Hepatocyte (in vitro differentiated cells): ENCODE measurements at places on chromosomes 1 and 21. TPM values are rescaled to one million over a fixed set of nuclear protein-coding genes. Genes with fewer than 3 reads are reported as not detected.
A peak's percentile ranks its signal among the peaks of the same experiment; 100 is the strongest.

The POU3F1 gene
- total RNA-seq: 1.0 TPM in 1 of 2 replicates, not detected in the other

The GOLT1A gene
- total RNA-seq: 13.6 and 26.6 TPM in 2 replicates

The IVNS1ABP gene
- 99.0 and 116 TPM in 2 replicates for total RNA-seq

The LENEP gene
- total RNA-seq: 0.92 TPM in 1 of 2 replicates, not detected in the other

The MARK1 gene
- 5.7 and 7.1 TPM in 2 replicates for total RNA-seq

The SPATA1 gene
- 0.90 and 2.6 TPM in 2 replicates for total RNA-seq

The FAM72C gene
- total RNA-seq: 0.07 TPM in 1 of 2 replicates, not detected in the other

The TTC39A gene
- total RNA-seq: 35.1 and 40.0 TPM in 2 replicates

DNA sequence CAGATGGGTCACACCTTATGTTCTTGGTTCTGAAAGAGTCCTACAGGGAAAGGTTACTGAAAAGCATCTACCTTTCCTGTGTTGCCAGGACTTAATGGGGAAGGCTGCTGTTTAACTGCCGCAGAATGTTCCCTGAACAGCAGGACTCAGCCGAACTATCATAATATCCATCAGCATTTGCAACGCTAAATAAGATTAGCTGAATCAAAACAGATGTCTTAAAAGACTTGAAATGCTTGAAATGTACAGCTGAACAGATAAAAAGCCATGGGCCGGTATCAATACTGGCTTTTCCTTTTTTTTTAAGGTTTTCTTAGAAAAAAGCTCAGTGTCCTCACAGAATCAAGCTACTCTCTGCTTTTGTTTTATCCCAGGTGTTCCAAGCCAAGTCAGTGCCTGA lies 19.7 kb upstream of the ATP13A2 start:
- H3K4me1 ChIP-seq: no peaks in the 10 kb centered on the region
- H3K4me3 ChIP-seq: no peak overlapping the region
- DNase-seq: no peak
- H3K27me3 ChIP-seq: no peaks in the 10 kb centered on the region
- H3K36me3 ChIP-seq: no peaks in the 10 kb centered on the region

DNA sequence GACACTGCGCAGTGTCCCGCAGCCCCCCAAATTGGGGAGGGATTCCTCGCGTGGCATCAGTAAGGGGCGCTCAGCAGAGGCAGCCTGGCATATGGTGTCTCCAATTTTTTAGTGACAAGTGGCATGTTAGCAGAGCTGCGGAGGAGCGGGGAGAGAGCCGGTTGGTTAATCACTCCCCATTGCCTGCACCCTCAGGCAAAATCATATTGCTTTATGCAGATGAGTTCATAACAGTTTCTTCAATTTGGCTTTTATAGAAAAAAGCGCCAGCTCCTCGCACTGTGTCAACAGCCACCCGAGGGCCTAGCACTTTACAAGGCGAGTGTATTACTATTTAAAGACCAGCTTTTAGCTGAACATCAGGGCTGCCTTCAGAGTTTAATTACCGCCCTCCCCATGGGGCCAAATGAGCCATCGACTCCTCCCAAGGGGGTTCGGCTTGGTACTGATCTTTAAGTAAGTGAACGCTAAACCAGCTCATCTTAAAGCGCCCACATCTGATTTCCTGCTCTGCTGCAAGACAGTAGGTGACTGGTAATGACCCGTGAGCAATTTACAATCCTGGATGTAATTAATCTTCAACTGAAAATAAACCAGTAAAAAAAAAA lies 298.9 kb downstream of the DSCAM start:
- no peaks in the 10 kb centered on the region for H3K27me3 ChIP-seq
- no peaks in the 10 kb centered on the region for H3K36me3 ChIP-seq
- H3K27ac ChIP-seq: no peak overlapping the region
- DNase-seq: no peak
- no peak overlapping the region for H3K4me3 ChIP-seq
- H3K4me1 ChIP-seq: no peaks in the 10 kb centered on the region

DNA sequence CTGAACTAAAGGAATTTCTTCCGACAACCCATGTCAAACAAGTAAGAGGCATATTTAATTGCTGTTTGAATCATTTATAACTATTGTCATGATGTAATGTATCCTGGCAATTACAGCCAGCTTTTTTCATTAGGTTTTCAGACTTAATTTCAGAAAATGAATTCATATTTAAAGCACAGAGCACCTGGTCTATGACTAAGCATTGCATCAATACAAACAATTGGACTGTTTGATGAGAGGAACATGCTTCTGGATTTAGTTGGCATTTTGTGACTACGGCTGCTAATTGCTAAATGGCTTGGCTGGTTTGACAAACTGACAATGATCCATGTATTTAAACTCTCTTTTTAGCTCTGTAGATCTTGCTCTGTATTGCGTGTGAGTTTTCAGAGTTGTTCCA lies 853.4 kb downstream of the NCAM2 start:
- no peak for DNase-seq
- no peak overlapping the region for H3K4me3 ChIP-seq
- H3K27ac ChIP-seq: no peak overlapping the region
- H3K4me1 ChIP-seq: no peaks in the 10 kb centered on the region
- H3K36me3 ChIP-seq: no peaks in the 10 kb centered on the region

- H3K36me3 ChIP-seq: no peaks in the 10 kb centered on the region
- no peak overlapping the region for H3K4me3 ChIP-seq
- peaks cover 34% of the 10 kb centered on the region for H3K4me1 ChIP-seq
Measured at GRCh38 chr1:230682274-230682673, 31.6 kb downstream of the AGT start.

DNA sequence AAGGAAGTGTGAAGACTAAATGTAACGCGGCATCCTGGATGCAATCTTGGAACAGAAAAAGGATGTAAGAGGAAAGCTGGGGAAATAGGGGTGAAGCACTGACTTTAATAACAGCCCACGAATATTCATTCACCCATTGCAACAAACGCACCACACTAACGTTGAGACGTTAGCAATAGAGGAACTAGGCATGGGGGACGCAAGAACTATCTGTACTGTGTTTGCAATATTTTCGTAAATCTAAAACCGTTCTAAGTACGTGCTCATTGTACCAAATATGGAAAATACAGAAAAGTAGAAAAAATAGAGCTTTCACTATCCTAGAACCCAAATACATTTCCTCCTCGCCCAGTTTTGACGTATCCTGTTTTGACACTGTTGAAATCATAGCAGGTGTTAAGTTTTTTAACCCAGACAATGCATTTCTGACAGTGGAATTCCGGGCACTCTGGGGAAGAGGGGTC lies 3.9 kb downstream of the LAPTM5 start:
- no peak overlapping the region for H3K4me3 ChIP-seq
- peaks cover 2% of the 10 kb centered on the region for H3K27me3 ChIP-seq
- no peak overlapping the region for H3K27ac ChIP-seq
- no peaks in the 10 kb centered on the region for H3K4me1 ChIP-seq
- DNase-seq: no peak

GRCh38 chr1:195745189-195746010 lies 862.8 kb downstream of the KCNT2 start:
- H3K36me3 ChIP-seq: no peaks in the 10 kb centered on the region
- H3K4me3 ChIP-seq: no peak overlapping the region
- DNase-seq: no peak
- H3K27ac ChIP-seq: no peak overlapping the region
- H3K27me3 ChIP-seq: no peaks in the 10 kb centered on the region
- no peaks in the 10 kb centered on the region for H3K4me1 ChIP-seq

DNA sequence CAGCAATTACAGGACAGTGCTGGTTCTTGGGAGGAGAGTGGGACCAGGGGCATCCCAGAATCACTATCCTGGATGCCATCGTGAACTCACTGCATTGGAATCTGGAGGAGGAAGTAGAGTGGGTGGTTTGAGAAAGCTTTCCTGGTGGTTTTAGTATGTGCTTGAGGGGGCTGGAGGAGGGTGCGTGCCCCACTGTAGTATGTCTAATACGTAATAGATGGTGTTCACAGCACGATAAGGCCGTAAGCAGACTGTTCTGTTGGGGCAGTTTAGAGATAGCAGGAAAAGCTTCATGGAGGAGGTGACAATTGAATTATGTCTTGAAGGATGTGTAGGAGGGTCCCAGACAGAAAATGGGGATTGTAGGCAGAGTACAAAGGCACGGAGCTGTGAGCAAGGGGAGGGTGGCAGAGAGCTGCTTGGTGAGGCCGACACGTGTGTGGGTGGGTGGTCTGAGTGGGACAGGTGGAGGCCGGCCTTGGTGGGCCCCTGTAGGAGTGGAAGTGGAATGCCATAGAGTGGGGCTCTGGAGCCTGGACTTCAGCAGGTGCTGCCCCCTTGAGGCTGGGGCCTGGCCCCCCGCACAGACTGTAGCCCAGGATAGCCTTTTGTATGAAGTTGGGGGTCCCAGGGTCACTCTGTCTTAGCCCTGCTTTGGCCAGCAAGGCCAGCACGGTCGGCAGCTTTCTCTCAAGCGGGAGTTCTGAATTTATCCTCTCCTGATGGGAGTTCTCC lies 37.0 kb downstream of the IL6R start:
- peaks cover 6% of the 10 kb centered on the region for H3K4me1 ChIP-seq
- H3K27me3 ChIP-seq: no peaks in the 10 kb centered on the region
- no peak overlapping the region for H3K4me3 ChIP-seq
- no peak for DNase-seq
- H3K27ac ChIP-seq: no peak overlapping the region
- no peaks in the 10 kb centered on the region for H3K36me3 ChIP-seq

- H3K4me1 ChIP-seq: no peaks in the 10 kb centered on the region
- DNase-seq: no peak
- no peak overlapping the region for H3K4me3 ChIP-seq
- no peaks in the 10 kb centered on the region for H3K36me3 ChIP-seq
- peaks cover 20% of the 10 kb centered on the region for H3K27me3 ChIP-seq
- no peak overlapping the region for H3K27ac ChIP-seq
Measured at GRCh38 chr1:11391327-11391726, 87.6 kb upstream of the DISP3 start.

DNA sequence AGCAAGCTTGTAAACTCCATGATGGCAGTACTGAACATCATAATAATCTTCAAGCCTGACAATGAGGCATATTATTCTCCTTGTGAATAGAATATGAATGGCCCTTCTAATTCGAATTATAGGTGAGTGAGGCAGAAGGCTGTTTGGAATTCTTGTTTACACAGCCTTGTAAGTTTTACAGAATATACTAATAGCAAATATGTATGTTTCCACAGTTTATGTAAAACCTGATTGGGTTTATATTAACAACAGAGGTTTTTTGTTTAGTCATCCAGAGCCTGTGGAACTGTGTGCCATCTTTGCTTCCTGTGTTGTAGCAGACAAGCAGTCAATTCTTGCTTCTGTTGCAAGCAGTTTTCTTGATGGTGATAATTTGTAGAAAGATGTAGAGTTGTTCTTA lies 8.0 kb downstream of the OSBPL9 start:
- peaks cover 17% of the 10 kb centered on the region for H3K4me1 ChIP-seq
- no peaks in the 10 kb centered on the region for H3K36me3 ChIP-seq
- DNase-seq: no peak
- no peak overlapping the region for H3K4me3 ChIP-seq

DNA sequence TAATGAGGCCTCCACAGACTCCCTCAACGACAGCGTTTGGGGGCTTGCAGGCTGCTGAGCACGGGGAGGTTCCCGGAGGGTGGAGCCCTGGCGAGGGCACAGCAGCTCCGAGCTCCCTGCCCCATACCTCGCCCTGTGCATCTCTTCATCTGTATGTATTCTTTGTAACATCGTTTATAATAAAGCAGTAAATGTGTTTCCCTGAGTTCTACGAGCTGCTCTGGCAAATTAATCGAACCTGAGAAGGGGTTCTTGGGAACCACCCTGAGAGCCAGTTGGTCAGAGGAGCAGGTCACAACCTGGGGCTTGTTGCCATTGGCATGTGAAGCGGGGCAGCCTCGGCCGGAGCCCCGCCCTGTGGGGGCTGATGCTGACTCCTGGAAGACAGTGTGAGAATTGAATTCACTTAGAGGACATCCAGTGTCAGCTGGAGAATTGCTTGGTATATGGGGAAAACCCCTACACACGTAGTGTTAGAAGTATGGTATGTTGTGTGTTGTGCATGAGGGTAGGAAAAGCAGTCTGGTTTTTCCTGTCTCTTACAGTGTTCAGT lies 11.5 kb downstream of the SLC37A1 start:
- peak overlapping the region; percentile 96 for H3K27ac ChIP-seq
- H3K27me3 ChIP-seq: no peaks in the 10 kb centered on the region
- H3K36me3 ChIP-seq: no peaks in the 10 kb centered on the region
- H3K4me3 ChIP-seq: no peak overlapping the region
- H3K4me1 ChIP-seq: peaks cover 40% of the 10 kb centered on the region

- DNase-seq: peak; percentile 80
- H3K36me3 ChIP-seq: no peaks in the 10 kb centered on the region
- peak overlapping the region; percentile 98 for H3K27ac ChIP-seq
- H3K27me3 ChIP-seq: no peaks in the 10 kb centered on the region
- H3K4me1 ChIP-seq: peaks cover 22% of the 10 kb centered on the region
- H3K4me3 ChIP-seq: peak overlapping the region; percentile 66
Measured at GRCh38 chr1:51518033-51518585, 957 bp downstream of the EPS15 start.

- H3K36me3 ChIP-seq: no peaks in the 10 kb centered on the region
- no peak overlapping the region for H3K4me3 ChIP-seq
- H3K4me1 ChIP-seq: peaks cover 13% of the 10 kb centered on the region
- no peak overlapping the region for H3K27ac ChIP-seq
Measured at GRCh38 chr1:38243106-38243505, 196.5 kb upstream of the POU3F1 start.

DNA sequence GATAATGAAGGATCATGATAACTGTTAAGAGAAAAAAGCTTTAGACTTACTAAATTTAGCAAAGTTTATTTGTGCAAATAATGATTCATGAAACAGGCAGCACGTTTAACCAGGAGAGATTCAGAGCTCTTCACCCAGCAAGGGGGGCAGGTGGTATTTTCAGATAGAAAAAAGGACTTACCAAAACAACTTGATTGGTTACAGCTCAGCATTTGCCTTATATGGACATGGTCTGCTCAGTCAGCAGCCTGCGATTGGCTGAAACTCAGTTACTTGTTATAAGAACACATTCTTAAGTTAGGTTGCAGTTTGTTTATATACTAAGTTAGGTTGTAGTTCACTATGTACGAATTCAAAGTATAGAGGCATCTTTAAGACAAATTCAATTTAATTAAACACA lies 165.6 kb downstream of the DUSP10 start:
- no peaks in the 10 kb centered on the region for H3K36me3 ChIP-seq
- no peaks in the 10 kb centered on the region for H3K27me3 ChIP-seq
- no peak overlapping the region for H3K4me3 ChIP-seq
- DNase-seq: no peak

GRCh38 chr21:18384771-18385170 lies 18.8 kb downstream of the TMPRSS15 start:
- no peak overlapping the region for H3K4me3 ChIP-seq
- no peak overlapping the region for H3K27ac ChIP-seq
- peak; percentile 53 for DNase-seq

- H3K4me3 ChIP-seq: no peak overlapping the region
- H3K4me1 ChIP-seq: peaks cover 9% of the 10 kb centered on the region
- no peaks in the 10 kb centered on the region for H3K27me3 ChIP-seq
- no peak for DNase-seq
- no peaks in the 10 kb centered on the region for H3K36me3 ChIP-seq
Measured at GRCh38 chr1:8689431-8690252, 127.8 kb downstream of the RERE start.

- H3K27me3 ChIP-seq: no peaks in the 10 kb centered on the region
- H3K4me1 ChIP-seq: peaks cover 31% of the 10 kb centered on the region
- peak overlapping the region; percentile 100 for H3K27ac ChIP-seq
- DNase-seq: peak; percentile 30
Measured at GRCh38 chr1:51238034-51238403, 1.9 kb downstream of the RNF11 start.
